ENCODE measurements at places on chromosomes 16 and 17. TPM values are rescaled to one million over a fixed set of nuclear protein-coding genes. Genes with fewer than 3 reads are reported as not detected.

Gene SPECC1
- total RNA-seq = 47.2 TPM

Gene GNG13
- not detected for total RNA-seq

Gene TBC1D28
- total RNA-seq = not detected

Gene TMC6
- 13.1 TPM for total RNA-seq

Gene CBLN1
- total RNA-seq = 0.40 TPM

Gene TMEM88
- 0.27 TPM for total RNA-seq

Gene ZNF276
- total RNA-seq = 15.6 TPM

Gene CACNG3
- total RNA-seq = not detected

Gene NRN1L
- 0.32 TPM for total RNA-seq

Gene AATK
- total RNA-seq = 0.28 TPM

Gene USP31
- total RNA-seq = 10.0 TPM

Gene CYTH1
- 49.3 TPM for total RNA-seq

Gene HBM
- total RNA-seq = not detected

Gene ZFPM1
- total RNA-seq = 8.6 TPM

Gene SCGB1C2
- total RNA-seq = not detected

Gene CCDC144A
- total RNA-seq = 1.1 TPM

Gene ITGB4
- 48.5 TPM for total RNA-seq

Gene KCNJ12
- 0.68 TPM for total RNA-seq

Gene STUB1
- total RNA-seq = 119 TPM

Gene GPR142
- not detected for total RNA-seq

Gene USP6
- total RNA-seq = 0.02 TPM

Gene KRTAP3-2
- total RNA-seq = 0.36 TPM

Gene ATXN1L
- 13.3 TPM for total RNA-seq

Gene WFIKKN2
- not detected for total RNA-seq

Gene DHRS7C
- total RNA-seq = not detected

Gene ZNF597
- total RNA-seq = 1.1 TPM

Gene BFAR
- total RNA-seq = 87.6 TPM

Gene CCL18
- not detected for total RNA-seq

Gene BCO1
- total RNA-seq = 0.97 TPM

Gene RAMP2
- total RNA-seq = 0.75 TPM

Gene CBFA2T3
- total RNA-seq = 0.56 TPM

Gene TEX14
- total RNA-seq = 0.11 TPM

Gene TMEM219
- total RNA-seq = 103 TPM

Gene LITAFD
- total RNA-seq = not detected

Gene PRKCB
- 0.24 TPM for total RNA-seq

Gene AHSP
- not detected for total RNA-seq

Gene XAF1
- total RNA-seq = 0.06 TPM

Gene SCIMP
- not detected for total RNA-seq

Gene EVI2B
- 0.17 TPM for total RNA-seq

All from A549 treated with CORT108297 at 1 μM for 4 hours (cell line).